ENCODE measurements at places on chromosomes 12 and 14.

GRCh38 chr14:90521930-90522483, 125.2 kb downstream of the CALM1 start:
- no peak overlapping the region for H3K27ac ChIP-seq
- H3K27me3 ChIP-seq = no peaks in the 10 kb centered on the region
- H3K4me1 ChIP-seq = no peaks in the 10 kb centered on the region
- no peak overlapping the region for H3K4me3 ChIP-seq
- no peaks in the 10 kb centered on the region for H3K36me3 ChIP-seq

DNA sequence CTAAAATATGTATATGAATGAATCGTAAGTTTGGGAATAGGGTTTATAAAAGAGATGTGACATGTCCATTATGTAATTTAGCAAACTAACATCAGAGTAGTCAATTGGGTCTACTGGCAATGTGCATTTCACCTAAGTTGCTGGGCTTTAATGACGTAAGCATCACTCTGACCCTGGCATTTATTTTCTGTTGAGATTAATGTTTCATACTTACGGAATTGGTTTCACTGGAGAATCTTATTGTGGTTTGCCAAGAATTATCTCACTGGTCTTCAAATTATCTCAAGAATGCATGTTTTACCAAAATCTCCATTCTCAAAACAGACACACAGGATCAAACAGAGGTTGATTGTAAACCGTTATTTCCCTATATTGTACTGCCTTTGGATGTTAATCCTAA, 437.1 kb downstream of the NPAS3 start:
- H3K27me3 ChIP-seq = no peaks in the 10 kb centered on the region
- DNase-seq = no peak
- no peaks in the 10 kb centered on the region for H3K4me1 ChIP-seq
- no peaks in the 10 kb centered on the region for H3K36me3 ChIP-seq

DNA sequence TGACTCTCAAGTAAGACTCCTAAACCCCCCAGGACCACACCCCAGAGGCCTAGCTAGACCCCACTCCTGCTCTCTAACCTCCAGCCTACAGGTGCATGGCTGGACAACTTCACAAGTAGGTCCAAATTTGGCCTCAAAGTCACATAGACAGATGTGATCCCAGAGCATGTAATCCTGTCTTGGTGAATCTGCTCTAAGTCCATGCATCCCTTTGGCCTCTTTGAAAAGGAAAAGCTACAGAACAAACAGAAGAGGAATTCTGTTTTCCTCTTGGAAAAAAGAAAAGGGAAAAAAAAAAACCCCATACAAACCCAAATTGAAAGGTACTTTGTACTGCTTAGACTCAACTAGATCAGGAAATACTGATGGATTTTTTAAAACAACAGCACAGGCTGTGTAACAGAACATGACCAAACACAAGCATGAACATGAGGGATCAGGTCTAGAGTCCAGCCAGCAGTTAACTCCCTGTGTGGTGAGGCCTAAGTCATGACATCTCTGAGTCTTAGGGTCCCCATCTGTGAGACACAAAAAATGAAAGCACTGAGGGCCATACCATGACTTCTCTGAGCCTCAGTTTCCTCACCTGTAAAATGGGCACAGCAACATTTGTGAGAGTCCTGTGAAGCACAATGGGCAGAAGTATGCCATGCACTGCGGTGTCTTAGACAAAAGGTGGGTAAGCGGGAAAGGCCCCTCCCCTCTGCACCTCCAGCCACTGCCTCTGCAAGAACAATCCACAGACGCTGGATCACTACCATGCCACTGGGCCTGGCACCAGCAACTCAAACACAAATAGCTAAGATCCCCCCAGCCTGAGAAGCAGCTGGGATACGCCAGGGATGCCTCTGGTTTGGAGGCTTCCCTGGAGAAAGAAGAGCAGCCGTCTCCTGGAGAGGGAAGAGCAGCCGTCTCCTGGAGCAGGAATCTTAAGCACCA, 9.9 kb downstream of the PITPNM2 start:
- H3K4me3 ChIP-seq = no peak overlapping the region
- no peaks in the 10 kb centered on the region for H3K36me3 ChIP-seq
- peak overlapping the region; percentile 69 for H3K27ac ChIP-seq
- no peaks in the 10 kb centered on the region for H3K27me3 ChIP-seq
- H3K4me1 ChIP-seq = peaks cover 9% of the 10 kb centered on the region

DNA sequence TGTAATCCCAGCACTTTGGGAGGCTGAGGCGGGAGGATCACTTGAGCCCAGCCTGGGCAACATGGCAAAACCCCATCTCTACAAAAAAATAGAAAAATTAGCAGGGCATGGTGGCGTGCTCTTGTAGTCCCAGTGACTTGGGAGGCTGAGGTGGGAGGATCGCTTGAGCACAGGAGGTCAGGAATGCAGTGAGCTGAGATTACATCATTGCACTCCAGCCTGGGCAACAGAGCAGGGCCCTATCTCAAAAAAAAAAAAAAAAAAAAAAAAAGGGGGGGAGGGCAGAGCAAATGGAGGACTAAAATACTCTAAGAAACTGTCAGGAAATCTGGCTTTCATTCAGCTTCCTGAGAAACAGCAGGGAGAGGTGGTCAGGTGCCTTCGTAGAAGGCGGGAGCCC, 31.7 kb upstream of the TSPAN9 start:
- DNase-seq = no peak
- peaks cover 5% of the 10 kb centered on the region for H3K4me1 ChIP-seq
- H3K27me3 ChIP-seq = no peaks in the 10 kb centered on the region
- no peak overlapping the region for H3K4me3 ChIP-seq
- no peak overlapping the region for H3K27ac ChIP-seq
- H3K36me3 ChIP-seq = peaks cover 10% of the 10 kb centered on the region

DNA sequence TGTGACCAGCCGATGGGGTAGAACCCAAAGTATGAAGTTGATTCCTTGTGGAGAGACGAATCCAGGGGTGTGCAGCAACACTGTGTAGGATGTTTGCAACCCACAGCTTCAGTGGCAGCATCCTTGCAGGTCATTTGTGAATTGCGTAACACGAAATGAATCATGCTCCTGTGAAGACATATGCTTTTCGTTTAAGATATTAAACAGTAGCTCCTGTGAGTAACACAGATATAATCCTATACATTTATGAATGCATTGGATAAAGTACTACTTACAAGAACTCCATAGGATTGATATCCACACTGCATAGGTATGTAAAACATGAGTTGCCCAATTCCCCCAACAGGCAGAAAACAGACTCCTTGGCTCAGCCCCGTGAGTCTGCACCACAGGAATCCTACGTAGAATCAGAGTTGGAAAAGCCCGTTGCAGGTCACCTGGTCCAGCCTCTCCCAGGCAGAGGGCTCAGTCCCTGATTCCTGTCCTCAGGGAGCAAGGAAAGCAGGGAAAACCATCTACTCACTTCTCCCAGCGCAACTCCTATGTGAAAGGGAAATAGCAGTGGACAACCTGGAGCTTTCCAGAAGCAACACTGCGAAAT, 75.8 kb downstream of the GPATCH2L start:
- no peak overlapping the region for H3K27ac ChIP-seq
- no peaks in the 10 kb centered on the region for H3K4me1 ChIP-seq
- no peaks in the 10 kb centered on the region for H3K27me3 ChIP-seq

- no peak overlapping the region for H3K4me3 ChIP-seq
- H3K4me1 ChIP-seq = no peaks in the 10 kb centered on the region
- no peaks in the 10 kb centered on the region for H3K27me3 ChIP-seq
- H3K36me3 ChIP-seq = no peaks in the 10 kb centered on the region
- H3K27ac ChIP-seq = no peak overlapping the region
Observed at GRCh38 chr12:40921563-40922163, 229.4 kb downstream of the CNTN1 start.

DNA sequence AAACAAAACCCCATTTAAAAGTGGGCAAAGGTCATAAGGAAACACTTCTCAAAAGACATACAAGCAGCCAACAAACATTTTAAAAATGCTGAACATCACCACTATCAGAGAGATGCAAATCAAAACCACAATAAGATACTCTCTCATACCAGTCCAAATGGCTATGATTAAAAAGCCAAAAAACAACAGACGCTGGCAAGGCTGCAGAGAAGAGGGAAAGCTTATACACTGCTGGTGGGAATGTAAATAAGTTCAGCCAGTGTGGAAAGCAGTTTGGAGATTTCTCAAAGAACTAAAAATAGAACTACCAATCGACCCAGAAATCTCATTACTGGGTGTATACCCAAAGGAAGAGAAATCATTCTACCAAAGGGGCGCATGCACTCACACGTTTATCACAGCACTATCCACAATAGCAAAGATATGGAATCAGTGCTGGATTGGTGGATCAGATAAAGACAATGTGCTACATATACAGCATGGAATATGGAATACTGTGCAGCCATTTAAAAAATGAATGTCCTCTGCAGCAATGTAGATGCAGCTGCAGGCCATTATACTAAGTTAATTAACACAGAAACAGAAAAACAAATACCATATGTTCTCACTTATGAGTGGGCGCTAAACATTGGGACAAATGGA, 102.1 kb upstream of the DAAM1 start:
- H3K4me1 ChIP-seq = no peaks in the 10 kb centered on the region
- no peak for DNase-seq
- no peak overlapping the region for H3K27ac ChIP-seq
- no peaks in the 10 kb centered on the region for H3K27me3 ChIP-seq
- no peak overlapping the region for H3K4me3 ChIP-seq

DNA sequence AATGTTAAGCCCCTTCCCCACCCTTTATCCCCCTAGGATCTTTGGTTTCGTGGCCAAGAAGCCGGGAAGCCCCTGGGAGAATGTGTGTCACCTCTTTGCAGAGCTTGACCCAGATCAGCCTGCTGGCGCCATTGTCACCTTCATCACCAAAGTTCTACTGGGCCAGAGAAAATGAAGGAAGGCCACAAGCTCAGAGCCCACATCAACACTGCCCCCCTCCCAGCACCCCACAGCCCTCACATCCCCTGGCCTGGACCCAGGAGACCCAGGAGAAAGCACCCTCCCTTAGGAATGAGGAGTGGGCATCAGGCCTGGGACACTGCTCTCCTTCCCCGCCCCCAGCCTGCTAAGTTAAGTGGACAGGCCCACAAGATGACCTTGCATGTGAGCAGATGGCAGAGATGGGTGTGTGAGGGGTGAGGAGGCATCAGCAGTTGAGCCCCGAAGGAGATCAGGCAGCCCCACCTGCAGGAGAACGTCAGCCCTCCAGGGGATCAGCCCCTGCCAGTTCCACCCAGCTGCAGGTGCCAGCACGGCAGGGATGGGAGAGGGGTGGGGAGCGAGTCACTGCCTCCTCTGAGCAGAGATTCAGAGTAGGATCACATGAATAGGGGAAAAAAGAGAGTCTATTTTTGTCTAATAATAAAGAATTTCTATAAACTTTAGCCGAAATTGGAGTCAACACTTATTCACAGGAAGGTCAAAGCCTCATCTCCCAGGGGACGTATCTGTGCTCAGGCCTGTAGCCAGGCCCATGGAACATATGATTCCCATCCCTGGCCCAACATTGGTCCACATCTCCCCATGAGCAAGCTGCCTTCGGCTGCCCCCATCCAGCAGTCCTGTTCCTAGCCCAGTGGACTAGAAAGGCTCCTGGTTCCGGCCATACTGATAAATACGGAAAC, 14.1 kb downstream of the TNS2 start:
- H3K27ac ChIP-seq = no peak overlapping the region
- no peaks in the 10 kb centered on the region for H3K4me1 ChIP-seq
- no peak overlapping the region for H3K4me3 ChIP-seq
- peak; percentile 44 for DNase-seq

- H3K36me3 ChIP-seq = no peaks in the 10 kb centered on the region
- H3K27me3 ChIP-seq = peaks cover 57% of the 10 kb centered on the region
- no peak overlapping the region for H3K4me3 ChIP-seq
- H3K4me1 ChIP-seq = no peaks in the 10 kb centered on the region
Observed at GRCh38 chr12:127063339-127064072, 1203.5 kb upstream of the TMEM132C start.

GRCh38 chr12:11798856-11799501, 149.5 kb downstream of the ETV6 start:
- no peaks in the 10 kb centered on the region for H3K36me3 ChIP-seq
- no peak overlapping the region for H3K27ac ChIP-seq
- H3K27me3 ChIP-seq = no peaks in the 10 kb centered on the region

DNA sequence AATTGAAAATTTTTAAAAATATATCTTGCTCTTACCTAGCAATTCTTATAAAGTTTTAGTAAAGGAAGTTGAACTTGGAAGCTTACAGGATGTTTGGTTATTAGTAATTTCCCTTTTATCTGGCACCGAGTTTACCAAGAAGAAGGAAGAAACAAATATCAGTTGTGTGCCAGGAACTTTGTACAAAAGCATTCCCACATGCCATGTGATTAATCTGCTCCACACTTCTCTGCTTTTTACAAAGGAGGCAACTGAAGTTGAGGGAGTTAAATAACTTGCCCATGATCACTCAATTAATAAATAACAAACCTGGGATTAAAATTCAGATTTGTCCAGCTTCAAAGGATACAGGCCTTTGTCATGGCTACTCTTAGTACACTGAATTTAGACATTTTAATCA, 122.5 kb upstream of the BCAT1 start:
- H3K4me1 ChIP-seq = no peaks in the 10 kb centered on the region
- DNase-seq = no peak
- H3K27me3 ChIP-seq = no peaks in the 10 kb centered on the region
- H3K4me3 ChIP-seq = no peak overlapping the region

GRCh38 chr12:95216711-95217376, 423 bp downstream of the FGD6 start:
- no peaks in the 10 kb centered on the region for H3K27me3 ChIP-seq
- DNase-seq = no peak
- H3K27ac ChIP-seq = peak overlapping the region; percentile 99

GRCh38 chr12:47192051-47192450, 112.3 kb upstream of the AMIGO2 start:
- H3K36me3 ChIP-seq = no peaks in the 10 kb centered on the region
- H3K27me3 ChIP-seq = no peaks in the 10 kb centered on the region
- peaks cover 8% of the 10 kb centered on the region for H3K4me1 ChIP-seq
- H3K27ac ChIP-seq = no peak overlapping the region
- H3K4me3 ChIP-seq = no peak overlapping the region

GRCh38 chr14:91929700-91930099, 17.8 kb downstream of the FBLN5 start:
- no peak overlapping the region for H3K4me3 ChIP-seq
- DNase-seq = no peak
- no peaks in the 10 kb centered on the region for H3K36me3 ChIP-seq
- H3K4me1 ChIP-seq = peaks cover 16% of the 10 kb centered on the region
- H3K27me3 ChIP-seq = no peaks in the 10 kb centered on the region

- H3K4me3 ChIP-seq = no peak overlapping the region
- H3K27me3 ChIP-seq = no peaks in the 10 kb centered on the region
- no peak for DNase-seq
- no peaks in the 10 kb centered on the region for H3K36me3 ChIP-seq
- no peaks in the 10 kb centered on the region for H3K4me1 ChIP-seq
Observed at GRCh38 chr12:124216966-124217365, 77.9 kb upstream of the RFLNA start.

GRCh38 chr14:99552572-99553216, 51.3 kb downstream of the CCDC85C start:
- no peak for DNase-seq
- H3K27ac ChIP-seq = no peak overlapping the region
- H3K27me3 ChIP-seq = no peaks in the 10 kb centered on the region
- no peaks in the 10 kb centered on the region for H3K36me3 ChIP-seq

GRCh38 chr12:32134101-32134888, 27.6 kb downstream of the BICD1 start:
- no peaks in the 10 kb centered on the region for H3K36me3 ChIP-seq
- no peak overlapping the region for H3K4me3 ChIP-seq
- DNase-seq = peak; percentile 68
- no peak overlapping the region for H3K27ac ChIP-seq

Data from endodermal cell (in vitro differentiated cells).